ENCODE measurements at places on chromosomes 3 and 15.

- DNase-seq, result no peak
Observed at GRCh38 chr15:66128116-66128680, 125.4 kb downstream of the MEGF11 start.

GRCh38 chr15:79724804-79725203, 172.0 kb downstream of the MTHFS start:
- DNase-seq, result no peak

DNA sequence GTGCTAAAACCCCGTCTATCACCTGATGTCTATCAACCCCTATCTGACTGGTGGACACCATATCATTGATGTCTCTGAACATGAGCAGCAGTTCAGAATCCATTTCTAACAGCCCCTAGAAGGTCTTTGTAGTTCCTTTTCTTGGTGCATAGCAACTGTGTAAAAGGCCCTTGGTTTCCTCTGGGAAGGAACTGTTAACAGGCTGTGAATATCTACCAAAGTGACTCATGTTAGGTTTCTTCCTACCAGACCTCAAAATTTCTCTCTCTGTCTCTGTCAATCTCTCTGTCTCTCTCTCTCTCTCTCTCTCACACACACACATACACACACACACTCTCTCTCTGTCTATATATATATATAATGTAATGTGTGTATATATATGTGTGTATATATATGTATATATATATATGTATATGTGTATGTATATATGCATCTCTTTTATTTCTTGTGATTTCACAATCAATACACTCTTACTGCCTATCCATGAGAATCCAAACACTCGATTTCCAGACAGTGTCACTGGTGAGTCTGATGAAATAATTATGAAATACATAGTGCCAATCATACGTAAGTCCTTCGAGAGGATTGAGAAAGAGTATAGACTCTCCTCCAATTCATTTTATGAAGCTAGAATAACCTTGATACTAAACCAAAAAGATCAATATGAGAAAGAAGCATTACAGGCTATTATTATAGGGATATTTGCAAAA, 335.9 kb upstream of the SLCO3A1 start:
- DNase-seq, result no peak

DNA sequence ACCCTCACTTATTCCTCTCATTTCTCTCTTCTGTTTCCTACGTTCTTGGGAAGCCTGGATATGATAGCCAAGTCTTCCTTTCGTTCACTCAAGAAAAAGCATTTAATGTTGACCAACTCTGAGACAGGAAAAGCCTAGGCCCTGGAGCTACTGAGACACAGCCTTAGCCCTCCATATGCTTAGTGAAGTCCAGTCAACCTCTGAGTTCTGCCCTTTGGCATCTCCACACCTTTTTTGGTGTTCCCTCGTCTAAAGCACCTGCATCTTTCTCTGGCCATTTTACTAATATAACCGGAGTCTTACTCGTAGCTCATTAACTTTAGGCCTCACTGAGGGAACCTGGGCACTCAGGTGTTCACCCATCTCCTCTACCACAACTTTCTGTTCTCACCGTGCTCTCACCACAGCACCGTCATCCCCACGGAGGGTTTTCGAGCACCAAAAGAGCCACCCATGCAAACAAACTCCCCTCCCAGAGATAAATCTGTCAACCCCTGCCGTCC, 632 bp downstream of the MTHFS start:
- DNase-seq, result peak; percentile 28

DNA sequence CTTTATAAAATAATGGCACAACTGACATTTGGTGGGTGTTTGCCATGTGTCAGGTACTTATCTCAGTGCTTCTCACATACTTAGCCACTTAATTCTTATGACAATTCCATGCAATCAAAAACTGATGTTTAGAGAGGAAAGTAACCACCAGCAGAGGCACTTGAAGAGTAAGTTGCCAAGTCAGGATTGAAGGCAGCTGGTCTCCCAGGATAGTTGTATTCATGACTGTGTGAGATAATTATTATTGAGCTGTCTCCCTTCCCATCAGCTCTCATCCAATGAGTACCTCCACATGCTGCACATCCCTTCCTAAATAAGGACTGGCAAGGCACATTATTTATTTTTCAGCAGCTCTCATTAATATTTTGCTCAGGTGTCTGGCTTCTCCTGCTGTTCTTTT, 4.8 kb downstream of the VEPH1 start:
- no peak for DNase-seq

DNA sequence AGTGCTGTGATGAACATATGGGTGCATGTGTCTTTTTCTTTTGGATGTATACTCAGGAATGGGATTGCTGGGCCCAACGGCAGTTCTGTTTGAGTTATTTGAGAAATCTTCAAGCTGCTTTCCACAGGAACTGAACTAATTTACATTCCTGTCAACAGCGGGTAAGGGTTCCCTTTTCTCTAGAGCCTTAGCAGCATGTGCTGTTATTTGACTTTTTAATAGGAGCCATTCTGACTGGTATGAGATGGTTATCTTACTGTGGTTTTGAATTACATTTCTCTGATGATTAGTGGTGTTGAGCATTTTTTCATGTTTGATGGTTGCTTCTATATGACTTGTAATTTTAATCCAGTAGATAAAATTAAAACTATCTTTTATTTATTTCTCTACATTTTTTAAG, 1168.6 kb upstream of the ALCAM start:
- no peak for DNase-seq

DNA sequence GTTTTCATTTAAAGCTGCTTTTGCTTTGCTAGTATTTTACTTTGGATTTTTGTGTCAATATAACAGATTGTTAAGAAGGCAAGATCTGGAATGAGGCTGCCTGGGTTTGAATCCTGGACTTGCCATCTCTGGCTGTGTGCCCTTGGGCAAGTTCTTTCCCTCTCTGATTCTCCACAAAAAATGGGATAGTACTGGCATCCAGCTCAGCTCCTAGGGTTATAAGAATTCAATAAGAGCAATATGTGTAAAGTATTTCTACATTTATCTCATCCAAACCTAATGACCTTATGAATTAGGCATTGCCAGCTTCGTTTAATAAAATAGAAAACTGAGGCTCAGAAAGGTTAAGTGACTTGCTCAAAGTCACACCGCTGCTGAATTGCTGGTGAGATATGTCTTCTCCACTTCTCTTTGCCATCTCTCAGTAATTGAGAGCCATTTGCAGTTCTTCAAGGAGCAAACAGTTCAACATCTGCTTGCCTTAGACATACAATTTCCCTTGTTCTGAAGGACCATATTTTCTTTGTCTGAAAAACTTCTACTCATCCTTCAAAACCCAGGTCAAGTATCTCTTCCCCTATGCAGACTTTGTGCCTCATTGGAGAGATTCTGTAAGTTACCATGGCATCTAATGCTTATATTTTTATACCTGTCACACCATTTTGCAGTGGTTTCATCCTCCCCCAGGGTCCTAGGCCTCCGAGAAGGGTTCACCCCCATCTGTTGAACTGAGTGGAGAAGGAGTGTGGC, 80.8 kb upstream of the TLE3 start:
- no peak for DNase-seq
